ENCODE measurements at places on chromosomes 2 and 18.
A peak's percentile ranks its signal among the peaks of the same experiment; 100 is the strongest.

DNA sequence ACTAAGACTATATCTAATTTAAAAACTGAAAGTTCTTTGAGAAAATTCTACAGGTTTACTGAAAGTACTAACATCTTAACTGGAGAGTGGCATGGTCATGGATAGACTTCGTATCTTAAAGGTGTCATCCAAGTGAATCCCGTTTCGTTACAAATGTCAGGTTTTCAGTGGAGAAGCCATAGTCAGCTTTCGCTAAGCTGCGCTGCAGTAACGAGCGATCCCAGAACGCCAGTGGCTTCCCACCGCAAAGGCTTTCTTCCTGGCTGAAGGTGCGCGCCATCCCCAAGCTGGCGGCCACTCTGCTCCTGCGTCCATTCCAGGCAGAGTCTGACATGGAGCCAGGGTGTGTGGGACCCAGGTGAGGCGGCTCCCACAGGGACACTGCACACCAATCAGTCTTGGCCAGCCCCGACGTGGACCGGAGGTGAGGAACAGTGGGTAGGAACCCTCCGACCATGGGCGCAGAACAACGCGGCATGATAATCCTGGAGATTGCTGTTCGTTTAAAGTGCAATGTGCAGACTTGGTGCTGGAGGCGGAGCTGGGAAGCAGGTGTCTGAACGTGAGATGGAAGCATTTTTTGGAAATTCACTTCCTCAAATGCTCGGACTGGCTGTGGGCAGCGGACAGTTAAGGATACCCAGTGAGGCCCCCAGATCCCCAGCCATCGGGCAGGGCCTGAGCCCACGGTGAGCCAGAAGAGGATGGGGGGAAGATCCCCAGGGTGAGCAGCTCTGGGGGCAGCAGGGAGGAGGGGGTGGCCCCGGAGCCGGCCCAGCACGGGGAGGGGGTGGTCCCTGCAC lies 27.8 kb upstream of the KCNG2 start:
- DNase-seq = no peak

GRCh38 chr18:43278355-43278754 lies 1.1 kb upstream of the SYT4 start:
- DNase-seq = no peak

GRCh38 chr2:94874277-94874997 lies 3.2 kb downstream of the TEKT4 start:
- DNase-seq = no peak

DNA sequence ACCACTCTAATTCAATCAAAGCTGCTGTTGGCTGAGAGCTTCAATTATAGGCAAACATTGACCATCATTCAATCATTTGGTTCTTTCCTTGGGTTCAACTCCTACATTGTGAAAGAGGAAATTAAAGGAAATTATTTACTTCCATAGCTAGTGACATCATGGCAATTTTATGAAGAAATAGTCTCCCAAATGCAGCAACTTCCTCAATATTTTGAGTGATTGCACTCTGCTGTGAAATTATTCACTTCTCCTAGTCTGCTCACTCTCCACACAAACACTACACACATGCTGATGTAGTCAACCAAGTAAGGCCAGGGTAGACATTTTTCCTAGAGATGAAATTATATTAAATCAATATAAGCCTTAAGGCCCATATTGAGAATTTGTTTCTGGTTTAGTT lies 86.7 kb upstream of the NCKAP5 start:
- DNase-seq = no peak

DNA sequence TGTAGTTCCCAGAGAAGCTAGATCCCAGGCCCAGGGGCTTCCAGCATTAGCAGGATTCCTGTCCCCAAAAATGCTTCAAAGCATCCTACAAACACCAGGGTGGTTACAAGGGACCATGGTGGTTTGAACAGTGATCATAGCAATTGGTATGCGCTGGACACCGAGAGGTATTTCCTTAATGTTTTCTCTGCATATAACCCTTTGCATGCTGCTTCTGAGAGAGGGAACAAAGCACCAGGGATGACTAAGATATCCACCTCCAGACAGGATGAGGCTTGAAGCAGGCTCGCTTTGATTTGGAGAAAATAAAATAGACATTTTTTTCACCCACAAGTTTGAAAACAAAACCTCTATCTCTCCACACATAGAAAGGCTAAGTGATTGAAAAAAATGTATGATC lies 50.5 kb upstream of the TSPYL6 start:
- DNase-seq = no peak

DNA sequence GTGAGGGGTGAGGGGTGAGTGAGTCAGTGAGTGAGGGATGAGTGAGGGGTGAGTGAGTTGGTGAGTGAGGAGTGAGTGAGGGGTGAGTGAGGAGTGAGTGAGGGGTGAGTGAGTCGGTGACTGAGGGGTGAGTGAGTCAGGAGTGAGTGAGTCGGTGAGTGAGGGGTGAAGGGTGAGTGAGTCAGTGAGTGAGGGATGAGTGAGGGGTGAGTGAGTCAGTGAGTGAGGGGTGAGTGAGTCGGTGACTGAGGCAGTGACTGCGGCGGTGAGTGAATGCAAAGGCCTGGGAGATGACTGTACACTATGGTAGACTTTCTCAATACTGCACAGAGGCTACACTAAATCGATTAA lies 16.6 kb downstream of the THAP4 start:
- no peak for DNase-seq

GRCh38 chr2:71886241-71886640 lies 261.4 kb downstream of the CYP26B1 start:
- no peak for DNase-seq

- no peak for DNase-seq
These were observed 71.2 kb downstream of the MBP start for GRCh38 chr18:77061281-77061945.

DNA sequence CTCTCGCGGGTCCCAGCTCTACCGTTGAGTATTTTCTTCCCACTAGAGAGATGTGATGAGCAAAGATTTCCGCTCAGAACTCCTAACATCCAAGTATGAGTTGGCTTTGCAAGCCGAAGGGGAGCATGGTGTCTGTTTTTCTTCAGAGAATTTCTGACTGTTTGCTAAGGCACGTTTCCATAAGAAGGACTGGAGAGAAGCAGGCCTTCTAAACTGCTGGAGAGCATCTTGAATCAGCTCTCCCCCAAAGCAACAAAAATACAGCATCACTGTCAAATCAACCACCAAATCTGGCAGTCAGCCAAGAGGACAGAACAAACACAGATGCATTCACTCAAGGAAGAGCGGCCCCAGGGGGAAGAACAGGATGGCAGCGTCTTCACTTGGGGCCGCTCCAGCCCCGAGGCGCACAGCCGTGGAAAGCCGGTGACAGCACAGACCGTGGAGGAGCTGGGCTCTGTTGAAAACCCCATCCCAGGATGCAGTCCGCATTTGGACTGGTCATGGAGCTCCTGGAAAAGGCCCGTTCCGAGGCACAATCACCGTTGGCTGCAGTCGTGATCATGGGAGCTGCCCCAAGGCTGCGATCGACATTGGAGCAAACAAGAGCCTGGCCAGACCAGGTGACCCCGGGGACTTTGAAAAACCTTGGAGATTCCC lies 101.4 kb downstream of the NFATC1 start:
- peak; percentile 87 for DNase-seq

- DNase-seq = no peak
These were observed 21.6 kb downstream of the SMAD7 start for GRCh38 chr18:48929212-48929612.

GRCh38 chr18:58726671-58727070 lies 55.4 kb downstream of the MALT1 start:
- DNase-seq = no peak

DNA sequence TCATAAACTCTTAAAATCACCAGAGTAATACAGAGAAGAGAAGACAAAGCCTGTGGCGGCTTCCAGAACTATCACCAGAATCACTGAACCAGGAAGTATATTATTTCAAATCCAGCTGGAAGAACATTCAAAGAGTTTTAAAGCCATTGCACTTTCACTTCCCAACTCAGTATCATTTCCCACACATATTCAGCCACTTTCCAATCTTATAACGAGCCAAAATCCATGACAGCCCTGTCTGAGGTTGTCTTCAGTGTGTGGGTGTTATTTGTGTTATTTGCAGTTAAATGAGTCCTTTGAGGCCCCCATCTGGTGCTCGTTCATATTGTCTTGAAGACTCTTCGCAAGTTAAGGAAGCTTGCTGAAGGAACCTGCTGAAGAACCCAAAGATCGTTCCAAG lies 559.9 kb downstream of the TSN start:
- no peak for DNase-seq

DNA sequence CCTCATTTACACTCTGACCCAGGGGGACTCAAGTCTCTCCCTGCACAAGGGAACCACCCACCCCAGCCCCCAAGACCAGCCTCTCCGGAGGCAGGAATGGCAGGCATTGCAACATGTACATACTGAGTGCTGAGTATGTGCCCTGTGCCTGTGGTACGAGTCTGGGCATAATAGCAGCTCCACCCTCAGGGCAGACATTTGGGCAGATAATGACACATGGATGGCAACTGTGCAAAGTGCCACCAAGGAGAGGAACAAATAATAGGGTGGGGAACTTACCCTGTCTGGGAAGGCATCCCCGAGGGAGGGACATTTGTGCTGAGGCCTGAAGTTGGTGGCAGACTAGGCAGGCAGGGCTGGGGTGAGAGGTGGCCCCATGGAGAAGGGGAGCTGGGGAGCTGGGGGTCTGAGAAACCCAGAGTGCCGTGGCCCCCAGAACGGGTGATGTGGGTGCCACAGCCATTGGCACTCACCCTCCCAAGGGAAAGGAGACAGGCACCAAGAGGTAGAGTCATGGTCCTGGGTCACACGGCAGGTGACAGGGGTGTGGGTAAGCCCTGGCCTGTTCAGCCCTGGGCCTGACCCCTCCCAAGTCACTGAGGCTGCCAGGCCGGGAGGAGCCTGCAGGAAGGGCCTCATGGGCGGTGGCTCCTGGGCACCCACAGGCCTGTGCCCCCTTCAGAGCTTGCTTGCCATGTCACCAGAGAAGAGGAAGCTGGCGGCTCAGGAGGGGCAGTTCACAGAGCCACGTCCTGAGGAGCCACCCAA lies 15.7 kb upstream of the GPR17 start:
- DNase-seq = no peak

- no peak for DNase-seq
These were observed 16.6 kb downstream of the RBMS1 start for GRCh38 chr2:160477032-160477431.

DNA sequence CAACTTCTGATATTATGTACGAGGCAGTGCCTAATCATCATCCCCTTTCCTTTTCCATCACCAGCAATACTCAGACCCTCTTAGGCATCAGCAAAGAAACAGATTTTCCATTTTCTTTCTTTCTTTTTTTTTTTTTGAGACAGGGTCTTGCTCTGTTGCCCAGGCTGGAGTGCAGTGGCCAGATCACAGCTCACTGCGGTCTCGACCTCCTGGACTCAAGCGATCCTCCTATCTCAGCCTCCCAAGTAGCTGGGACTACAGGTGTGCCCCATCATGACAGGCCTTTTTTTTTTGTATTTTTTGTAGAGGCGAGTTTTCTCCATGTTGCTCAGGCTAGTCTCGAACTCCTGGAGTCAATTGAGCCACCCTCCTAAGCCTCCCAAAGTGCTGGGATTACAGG lies 5.9 kb upstream of the OLA1 start:
- no peak for DNase-seq

- no peak for DNase-seq
These were observed 37.7 kb downstream of the MROH2A start for GRCh38 chr2:233815861-233816260.

GRCh38 chr18:74522635-74523548 lies 11.4 kb upstream of the CNDP1 start:
- no peak for DNase-seq

DNA sequence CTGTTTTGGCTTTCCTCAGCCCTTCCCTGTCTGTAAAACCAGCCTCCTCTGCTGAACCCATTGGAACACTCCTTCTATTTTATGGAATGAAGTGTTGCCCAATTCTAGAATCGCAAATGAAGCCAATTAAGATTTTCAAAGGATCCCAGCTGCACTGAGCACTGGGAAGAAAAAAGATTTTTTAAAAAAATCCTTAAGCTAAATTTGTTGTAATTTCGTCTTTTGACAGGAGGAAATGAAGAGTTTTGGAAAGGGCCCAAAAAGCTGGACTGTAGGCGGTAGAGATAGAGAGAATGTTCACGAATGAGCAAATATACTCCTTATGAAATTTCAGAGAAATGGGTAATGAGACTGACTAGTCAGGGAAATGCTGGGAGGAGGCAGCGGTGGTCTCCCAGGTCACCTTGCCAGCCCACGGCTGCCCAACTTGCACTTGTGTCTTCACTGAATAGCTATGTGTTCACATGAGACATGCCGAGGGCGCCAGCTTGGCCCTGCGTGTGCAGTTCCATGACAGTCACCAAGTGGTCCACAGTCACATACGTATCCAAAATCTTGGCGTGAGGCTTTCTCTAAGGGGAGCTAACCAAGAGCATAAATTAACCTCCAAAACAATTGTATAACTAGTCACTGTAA lies 69.9 kb downstream of the SGPP2 start:
- no peak for DNase-seq

- DNase-seq = no peak
These were observed 8.4 kb downstream of the HOXD8 start for GRCh38 chr2:176137906-176138305.

DNA sequence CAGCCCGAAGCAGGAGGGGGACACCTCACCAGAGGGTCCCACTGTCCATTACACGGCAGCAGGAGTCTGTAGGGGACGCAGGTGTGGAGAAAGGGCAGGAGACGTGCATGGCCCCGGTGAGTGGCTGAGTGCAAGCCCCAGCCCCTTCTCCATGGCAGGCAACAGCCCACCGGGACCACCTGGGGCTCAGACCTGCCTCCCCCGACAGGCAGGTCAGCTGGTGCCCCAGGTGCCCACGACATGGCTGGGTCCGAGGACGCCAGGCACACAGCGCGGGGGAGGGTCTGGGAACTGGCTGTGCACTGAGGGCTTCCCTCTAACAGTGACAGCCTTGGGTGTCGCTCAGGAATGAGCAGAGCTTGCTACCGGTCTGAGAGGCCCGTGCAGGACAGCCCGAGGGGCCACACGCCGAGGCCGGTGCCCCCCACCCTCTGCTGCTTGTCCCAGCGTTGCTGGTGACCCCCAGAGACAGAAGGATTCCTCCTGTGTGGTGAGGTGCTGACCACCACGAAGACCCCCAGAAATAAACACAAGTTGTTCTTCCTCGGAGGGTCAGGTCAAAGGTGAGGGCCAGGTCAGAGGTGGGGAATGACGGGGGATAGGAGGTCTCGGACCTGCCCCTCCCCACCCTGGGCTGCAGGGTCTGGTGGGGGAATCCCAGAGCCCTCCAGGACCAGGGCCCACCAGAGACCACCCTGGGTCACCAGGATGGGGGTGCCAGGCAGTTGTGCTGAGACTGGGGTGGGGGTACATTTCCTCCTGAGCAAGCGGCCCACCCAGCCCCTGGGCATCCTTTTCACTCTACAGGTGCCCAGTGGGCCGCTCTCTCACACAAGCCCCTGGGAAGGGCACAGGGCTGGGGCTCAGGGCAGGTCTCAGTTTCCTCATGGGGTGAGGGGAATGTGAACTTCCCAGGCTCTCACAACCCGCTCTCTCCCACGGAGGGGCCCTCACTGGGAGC lies 50.6 kb downstream of the SLC66A2 start:
- DNase-seq = no peak

GRCh38 chr18:25314838-25315190 lies 37.2 kb downstream of the ZNF521 start:
- peak; percentile 17 for DNase-seq
